ENCODE measurements at places on chromosomes 3 and 15. TPM values are rescaled to one million over a fixed set of nuclear protein-coding genes. Genes with fewer than 3 reads are reported as not detected.

Gene RYR3
- total RNA-seq: 11.4 TPM

Gene ERC2
- total RNA-seq: 2.9 TPM

Gene HESX1
- 3.6 TPM for total RNA-seq

Gene NR2E3
- total RNA-seq: not detected

Gene ILDR1
- total RNA-seq: not detected

- no peak for DNase-seq
These were observed 117.0 kb upstream of the ARL6 start for GRCh38 chr3:97647441-97647982.

Measured in sigmoid colon (tissue), 7 donors.